Right hindlimb (tissue), 1 donor: ENCODE measurements at places on chromosomes 2 and 18.
A peak's percentile ranks its signal among the peaks of the same experiment; 100 is the strongest.

GRCh38 chr2:121185571-121186074, 99.4 kb downstream of the TFCP2L1 start:
- peak; percentile 39 for DNase-seq

- peak; percentile 48 for DNase-seq
Observed at GRCh38 chr18:61606759-61607158, 273.5 kb downstream of the CDH20 start.

GRCh38 chr2:116319935-116320334, 1494.6 kb upstream of the DDX18 start:
- DNase-seq = no peak

- no peak for DNase-seq
Observed at GRCh38 chr18:34834897-34835296, 124.8 kb downstream of the DTNA start.

- no peak for DNase-seq
Observed at GRCh38 chr2:230178546-230179485, 41.0 kb downstream of the SP110 start.

GRCh38 chr2:184530239-184530638, 68.1 kb upstream of the ZNF804A start:
- no peak for DNase-seq

- DNase-seq = no peak
Observed at GRCh38 chr18:50696436-50696835, 123.4 kb downstream of the MRO start.

DNA sequence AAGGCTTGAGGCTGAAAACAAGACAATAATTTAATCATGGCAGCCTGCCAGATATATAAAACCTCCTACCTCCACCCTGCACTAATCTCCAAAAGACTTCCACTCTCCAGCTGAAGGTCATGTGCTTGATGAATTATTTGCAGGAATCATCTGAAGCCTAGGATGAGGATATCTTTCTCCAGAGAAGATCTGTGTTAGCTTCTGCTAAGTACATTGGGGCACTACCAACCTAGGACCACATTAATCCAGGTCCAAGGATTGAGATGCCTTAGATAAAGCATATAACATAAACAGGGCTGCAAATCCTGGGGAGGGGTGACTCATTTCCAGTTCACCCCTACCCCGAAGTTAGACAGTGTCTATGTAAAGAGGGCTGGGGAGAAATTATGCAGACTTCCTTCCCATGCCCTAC, 80.5 kb upstream of the FRZB start:
- no peak for DNase-seq

DNA sequence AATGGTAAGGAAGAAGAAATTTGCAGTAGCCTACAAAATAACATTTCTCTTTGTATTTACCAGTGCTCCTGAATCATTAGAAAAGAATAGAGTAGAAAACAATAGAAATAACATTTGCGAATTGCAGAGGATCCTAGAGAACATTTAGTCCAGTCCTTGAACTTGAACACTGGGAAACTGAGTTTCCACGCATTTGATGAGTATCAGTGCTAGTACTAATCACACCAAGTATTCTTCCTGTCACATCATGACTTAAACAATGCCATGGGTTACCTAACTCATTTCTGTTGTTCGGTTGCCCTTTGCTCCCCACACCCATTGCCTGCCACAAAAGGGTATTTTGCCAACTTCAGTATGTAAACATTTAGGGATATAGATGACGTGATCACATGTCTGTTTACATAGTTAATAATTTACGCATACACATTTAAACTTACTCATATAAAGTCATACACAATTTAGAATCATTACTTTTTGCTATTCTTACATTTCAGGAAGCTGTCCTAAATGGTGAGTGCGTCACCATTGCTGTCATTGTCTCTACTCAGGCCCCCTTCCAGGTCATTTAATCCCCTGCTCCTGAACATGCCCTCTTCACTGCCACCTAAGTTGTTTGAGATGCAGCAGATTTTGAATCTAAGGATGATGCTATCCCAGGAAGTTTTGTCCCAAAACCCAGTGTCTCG, 42.3 kb downstream of the CRIM1 start:
- no peak for DNase-seq
